Stimulated activated CD4-positive, alpha-beta T cell treated with anti-CD3 and anti-CD28 coated beads, Interleukin-2, amount 100 ng/mL, for 4 hours (primary cell): ENCODE measurements at places on chromosomes 2 and 18.

- DNase-seq, result no peak
Observed at GRCh38 chr18:27856820-27857219, 320.1 kb downstream of the CDH2 start.

GRCh38 chr2:27093430-27094352 is 7.1 kb downstream of the KHK start:
- DNase-seq, result no peak

- no peak for DNase-seq
Observed at GRCh38 chr2:15642815-15643500, 51.3 kb downstream of the DDX1 start.

DNA sequence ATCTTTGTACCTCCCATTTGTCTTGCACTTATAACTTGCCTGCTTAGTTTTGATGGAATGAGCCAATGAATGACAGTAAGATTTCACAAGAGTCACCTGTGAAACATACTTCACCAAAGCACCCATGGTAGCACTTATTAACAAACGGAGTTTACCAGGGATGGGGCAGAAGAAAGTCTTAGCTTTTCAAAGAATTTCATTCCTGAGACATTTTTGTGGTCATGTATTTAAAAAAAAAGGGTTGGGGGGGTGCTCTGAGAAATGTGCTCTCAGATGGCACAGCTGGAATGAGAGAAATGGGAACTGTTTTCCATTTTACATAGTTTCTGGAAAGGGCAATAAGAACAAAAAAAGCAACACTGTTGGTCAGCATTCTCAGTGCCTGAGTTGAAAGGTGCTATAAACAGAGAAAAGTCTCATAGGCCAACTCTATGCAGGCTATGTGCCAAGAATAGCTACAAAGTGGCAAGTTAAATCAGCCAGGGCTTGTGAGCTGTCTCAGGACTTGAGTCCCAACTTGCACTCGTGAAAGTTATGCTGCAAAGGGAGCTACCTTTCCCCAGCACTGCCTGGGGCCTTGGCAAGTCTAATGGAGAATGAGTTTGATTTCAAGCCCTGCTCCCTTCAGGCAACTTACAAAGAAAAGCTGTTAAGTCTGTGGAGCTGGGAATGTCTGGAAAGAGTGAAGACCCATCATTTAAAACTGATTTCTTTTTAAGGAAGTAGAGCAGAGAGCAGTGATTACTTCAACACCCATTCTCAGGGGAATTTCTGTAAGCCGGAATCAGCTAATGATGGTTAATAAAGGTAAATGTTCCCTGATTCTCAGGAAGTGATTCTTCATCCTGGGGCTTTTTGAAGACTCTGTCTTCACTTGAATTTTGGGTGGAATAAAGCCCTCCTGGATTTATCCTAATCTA is 170.6 kb downstream of the SLC8A1 start:
- DNase-seq, result no peak

DNA sequence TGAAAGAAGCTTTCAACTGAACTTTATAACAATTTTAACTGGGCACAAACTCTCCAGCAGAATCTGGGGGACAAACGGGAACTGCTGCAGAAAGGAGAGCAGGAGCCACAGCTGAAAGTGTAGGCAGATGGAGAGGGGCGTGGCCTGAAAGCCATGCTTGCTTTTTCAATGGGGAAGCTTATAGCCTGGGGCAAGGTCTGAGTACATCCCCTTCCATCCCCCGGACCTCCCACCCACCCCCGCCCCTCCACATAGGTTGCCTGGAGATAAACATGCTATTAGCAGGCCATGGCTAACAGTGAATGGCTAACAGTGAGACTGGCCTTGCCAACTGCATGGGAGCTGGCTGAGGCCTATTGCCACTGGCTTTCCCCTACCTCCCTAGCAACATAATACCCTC is 317.9 kb upstream of the TANK start:
- no peak for DNase-seq

- DNase-seq, result no peak
Observed at GRCh38 chr18:79326413-79327198, 69.1 kb upstream of the NFATC1 start.

DNA sequence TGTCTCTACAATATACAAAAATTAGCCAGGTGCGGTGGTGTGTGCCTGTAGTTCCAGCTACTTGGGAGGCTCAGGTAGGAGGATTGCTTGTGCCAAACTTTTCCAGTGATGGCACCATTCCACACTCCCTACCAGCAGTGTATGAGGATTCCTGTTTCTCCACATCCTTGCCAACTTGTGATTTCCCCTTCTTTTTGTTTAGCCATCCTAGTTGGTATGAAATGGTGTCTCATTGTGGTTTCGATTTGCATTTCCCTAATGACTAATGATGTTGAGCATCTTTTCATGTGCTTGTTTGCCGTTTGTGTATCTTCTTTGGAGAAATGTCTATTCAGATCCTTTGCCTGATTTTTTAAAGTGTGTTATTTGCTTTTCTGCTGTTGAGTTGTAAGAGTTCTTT is 41.0 kb downstream of the EPB41L5 start:
- DNase-seq, result no peak

GRCh38 chr2:197889041-197889440 is 84.6 kb downstream of the PLCL1 start:
- DNase-seq, result peak; percentile 31

- DNase-seq, result no peak
Observed at GRCh38 chr2:232333361-232334135, 45.0 kb upstream of the ALPP start.

GRCh38 chr2:201432621-201433393 is 18.5 kb downstream of the TRAK2 start:
- DNase-seq, result no peak

- DNase-seq, result no peak
Observed at GRCh38 chr18:63379639-63379962, 12.6 kb upstream of the KDSR start.

DNA sequence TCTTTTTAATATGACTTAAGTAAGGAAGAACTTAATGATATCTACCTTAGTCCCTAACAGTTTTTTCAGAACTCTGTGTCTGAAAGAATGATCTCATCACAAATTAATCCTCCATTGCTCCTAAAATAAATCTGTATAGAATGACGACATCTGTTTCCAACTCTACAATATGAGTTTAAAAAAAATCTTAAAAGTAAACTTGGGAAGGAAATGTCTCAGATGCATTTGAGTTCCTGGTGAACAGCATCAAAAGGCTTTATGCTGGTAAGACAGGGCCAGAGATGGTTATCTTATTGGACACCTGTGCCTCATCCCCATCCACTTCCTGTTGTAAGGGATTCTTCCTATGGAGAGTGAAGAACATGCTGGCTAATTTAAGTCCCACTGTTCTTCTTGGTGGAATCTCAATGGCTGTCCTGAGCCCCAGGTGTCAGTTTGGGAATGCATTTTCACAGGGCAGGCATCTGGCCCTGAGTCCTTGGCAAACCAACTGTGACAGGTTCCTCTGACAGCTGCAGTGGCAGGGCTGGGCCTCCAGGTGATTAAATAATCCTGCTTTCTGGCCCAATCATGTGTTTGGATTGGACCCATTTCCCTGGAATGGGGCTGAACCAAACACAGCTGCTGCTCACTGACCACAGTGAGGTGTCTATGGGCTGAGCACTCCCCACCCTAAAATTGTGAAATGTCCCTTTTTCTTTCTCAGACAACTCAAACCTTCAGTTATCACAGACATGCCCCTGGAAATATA is 12.9 kb upstream of the NCKAP5 start:
- no peak for DNase-seq

GRCh38 chr2:26456440-26457250 is 21.3 kb downstream of the OTOF start:
- no peak for DNase-seq

- no peak for DNase-seq
Observed at GRCh38 chr2:143942486-143942885, 577.4 kb downstream of the ZEB2 start.

DNA sequence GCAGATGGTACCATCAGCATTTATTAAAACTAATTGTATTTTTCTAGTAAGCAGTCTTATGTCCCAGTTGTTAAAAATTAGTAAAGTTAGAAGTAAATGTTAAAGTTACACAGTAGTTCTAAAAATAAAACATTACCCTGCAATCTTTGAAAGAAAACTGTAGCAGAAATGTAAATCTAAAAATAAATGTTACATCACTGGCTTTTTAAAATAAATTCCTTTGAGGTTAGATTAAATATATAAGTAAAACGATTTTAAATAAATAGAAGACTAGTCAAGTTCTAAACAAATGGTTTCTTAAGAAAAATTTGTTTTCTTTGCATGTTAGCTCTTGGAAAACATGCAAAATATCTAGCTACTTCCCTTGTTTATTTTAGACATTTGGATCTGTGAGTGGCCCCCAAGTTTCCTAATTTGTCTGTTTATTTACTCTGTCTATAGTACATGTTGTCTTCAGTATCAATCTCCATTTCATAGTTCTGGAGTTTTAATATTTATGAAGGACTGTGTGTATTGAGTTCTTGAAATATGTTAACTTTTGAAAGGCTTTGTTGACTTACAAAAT is 58.2 kb downstream of the GLS start:
- DNase-seq, result no peak

DNA sequence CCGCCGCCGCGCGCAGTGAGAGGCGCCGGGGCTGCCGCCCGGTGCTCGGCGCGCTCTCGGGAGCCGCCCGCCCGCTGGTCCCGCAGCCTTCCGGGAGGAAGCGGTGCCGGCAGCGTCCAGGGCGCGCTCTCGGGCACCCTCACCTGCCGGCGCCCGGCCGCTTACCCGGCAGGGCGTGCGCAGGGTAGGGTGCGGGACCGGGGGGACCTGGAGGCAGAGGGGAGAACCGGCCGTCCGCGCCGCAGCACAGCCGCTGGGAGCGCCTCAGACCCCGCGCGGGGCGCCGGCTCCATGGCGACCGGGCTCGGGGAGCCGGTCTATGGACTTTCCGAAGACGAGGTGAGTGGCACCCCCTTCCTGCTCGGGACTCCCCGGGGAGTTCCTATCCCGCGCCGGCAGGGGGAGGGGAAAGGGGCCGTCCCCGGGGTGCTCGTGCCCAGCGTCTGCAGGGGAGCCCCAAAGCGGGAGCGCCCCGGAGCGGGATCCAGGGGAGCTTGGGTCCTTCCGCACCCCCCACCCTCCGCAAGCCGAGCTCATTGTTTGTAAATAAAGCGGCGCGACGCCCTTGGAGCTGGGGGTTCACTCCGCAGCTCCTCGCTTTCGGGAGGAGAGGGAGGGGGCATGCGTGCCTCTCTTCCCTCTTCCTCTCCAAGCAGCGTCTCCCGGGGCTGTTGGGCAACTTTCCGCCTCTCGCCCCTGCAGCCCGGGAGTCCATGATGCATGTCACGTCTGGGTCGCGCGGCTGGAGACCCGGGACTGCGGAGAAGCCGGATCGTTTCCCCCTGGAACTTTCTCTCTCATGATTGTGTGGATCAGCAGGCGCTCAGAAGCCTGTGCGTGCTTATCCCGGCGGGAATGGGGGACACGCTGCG is 580 bp downstream of the NEDD4L start:
- peak; percentile 19 for DNase-seq

DNA sequence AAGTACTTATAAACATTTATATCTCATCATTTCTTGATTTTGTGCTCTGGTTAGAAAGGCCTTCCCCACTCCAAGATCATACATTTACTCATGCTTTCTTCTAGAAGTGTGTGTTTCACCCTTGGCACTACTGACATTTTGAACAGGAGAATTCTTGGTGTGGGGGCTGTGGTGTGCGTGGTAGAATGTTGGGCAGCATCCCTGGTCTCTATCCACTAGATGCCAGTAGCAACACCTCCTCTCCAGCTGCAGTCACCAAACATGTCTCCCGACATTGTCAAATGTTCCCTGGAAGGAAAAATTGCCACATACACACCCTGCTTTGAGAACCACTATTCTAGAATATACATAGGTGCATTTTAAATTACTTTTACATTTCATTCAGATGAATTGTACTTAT is 8.7 kb upstream of the TGIF1 start:
- DNase-seq, result no peak

DNA sequence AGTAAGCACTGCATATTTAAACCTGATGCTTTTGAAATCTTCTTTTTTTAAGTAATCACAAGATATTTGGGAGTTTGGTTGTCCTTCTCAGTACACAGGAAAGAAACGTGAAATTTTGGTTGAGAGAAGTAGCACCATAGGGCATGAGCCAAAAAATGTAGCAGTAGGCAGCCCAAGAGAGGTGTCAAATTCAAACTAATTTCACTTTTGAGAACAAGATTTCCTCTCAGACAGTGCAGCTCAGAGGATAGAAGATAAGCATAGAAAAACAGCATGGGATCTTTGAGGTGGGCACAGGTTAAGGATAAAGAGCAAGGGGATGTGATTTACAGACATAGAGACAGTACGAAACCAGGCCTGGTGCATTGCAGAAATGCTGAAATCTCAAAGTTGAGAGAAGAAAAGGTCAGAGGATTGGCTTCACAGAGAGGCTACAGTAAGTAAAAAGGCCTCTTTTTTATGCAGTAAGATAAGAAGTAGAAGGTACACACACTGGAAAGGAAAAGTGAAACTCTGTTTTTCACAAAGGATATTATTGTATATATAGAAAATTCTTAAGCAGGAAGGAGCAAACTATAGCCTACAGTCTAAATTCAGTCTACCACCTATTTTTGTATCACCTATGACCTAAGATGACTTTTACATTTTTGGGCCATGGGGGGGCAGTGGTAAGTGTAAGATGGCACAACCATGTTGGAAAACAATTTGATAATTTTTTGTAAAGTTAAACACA is 89.8 kb downstream of the PKP4 start:
- no peak for DNase-seq

DNA sequence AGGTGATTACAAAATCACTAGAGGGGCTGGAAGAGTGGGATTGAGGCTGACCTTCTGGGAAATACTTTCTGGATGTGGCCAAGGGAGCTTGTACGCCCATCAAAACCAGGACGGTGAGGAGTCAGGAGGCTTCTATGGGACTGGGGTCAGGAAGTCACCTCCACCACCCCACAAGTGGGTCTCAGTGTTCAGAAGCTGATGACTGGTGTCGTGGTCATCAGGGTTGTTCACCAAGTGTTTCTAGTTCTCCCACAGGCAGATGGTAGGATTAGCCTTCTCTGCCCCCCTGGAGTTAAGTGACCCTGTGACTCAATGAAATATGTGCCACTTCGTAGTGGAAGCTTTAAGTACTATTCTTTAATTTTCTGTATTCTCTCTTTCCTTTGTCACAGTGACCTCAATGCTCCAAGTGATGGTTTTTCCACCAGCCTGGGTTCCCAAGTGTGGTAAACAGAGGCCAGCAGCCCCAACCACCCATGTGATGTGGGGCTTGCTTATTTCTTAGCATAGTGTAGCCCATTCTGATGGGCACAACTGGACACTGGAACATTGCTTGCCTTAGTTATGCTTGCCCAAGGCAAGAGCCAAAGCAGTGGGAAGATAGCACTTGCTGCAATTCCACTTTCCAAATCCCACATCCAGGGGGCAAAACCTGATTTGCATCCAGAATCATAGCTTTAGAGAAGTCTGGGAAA is 258.8 kb downstream of the CYP26B1 start:
- no peak for DNase-seq

GRCh38 chr2:586641-587076 is 90.5 kb downstream of the TMEM18 start:
- no peak for DNase-seq
